ENCODE measurements at places on chromosomes 12 and 14.
A peak's percentile ranks its signal among the peaks of the same experiment; 100 is the strongest.

DNA sequence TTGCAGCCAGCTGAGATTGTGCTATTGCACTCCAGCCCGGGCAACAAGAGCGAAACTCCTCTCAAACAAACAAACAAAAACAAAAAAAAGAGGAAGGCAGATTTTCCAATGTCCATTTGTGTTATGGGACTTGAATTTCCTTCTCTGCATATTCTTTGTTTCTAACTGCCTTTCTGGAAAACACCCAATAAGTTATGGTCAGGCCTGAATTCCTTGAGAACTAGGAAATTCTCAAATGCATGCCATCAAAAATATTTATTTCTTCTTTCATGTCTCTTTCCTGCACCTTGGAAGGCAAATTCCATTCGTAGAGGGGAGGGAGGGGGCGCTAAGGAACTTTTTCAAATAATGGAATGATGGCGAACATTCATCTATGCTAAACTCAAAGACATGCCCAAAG, 117.6 kb upstream of the TMCC3 start:
- DNase-seq: no peak

- DNase-seq: no peak
These were observed 15.4 kb upstream of the IFI27L2 start for GRCh38 chr14:94144765-94145164.

DNA sequence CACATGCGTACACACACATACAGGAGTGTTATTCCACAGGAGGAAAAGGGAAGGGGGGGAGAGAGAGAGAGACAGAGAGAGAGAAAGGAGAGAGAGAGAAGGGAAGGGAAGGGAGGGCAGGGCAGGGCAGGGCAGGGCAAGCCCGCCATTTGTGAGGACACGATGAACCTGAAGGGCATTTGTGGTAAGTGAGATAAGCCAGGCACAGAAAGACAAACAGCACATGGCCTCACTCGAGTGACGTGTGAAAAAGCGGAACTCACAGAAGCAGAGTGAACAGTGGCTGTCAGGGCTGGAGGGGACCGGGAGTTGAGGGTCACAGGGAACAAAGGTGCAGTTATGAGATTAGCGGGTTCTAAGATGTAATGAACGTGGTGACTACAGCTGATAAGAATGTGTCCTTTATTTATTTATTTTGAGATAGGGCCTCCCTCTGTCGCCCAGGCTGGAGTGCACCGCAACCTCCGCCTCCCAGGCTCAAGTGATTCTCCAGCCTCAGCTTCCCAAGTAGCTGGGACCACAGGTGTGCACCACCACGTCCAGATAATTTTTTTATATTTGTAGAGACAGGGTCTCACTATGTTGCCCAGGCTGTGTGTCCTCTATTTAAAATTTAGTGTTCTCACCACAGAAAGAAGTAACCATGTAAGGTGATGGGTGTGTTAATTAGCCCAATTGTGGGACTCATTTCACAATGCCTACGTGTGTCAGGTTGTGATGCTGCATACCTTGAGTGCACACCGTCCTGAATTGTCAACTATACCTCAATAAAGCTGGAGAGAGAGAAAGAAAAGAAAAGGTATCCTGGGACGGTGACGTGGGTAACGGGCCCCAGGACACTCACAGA, 18.7 kb upstream of the FBRSL1 start:
- peak; percentile 29 for DNase-seq

- no peak for DNase-seq
These were observed 1277.0 kb downstream of the TMEM121 start for GRCh38 chr14:106803379-106803778.

DNA sequence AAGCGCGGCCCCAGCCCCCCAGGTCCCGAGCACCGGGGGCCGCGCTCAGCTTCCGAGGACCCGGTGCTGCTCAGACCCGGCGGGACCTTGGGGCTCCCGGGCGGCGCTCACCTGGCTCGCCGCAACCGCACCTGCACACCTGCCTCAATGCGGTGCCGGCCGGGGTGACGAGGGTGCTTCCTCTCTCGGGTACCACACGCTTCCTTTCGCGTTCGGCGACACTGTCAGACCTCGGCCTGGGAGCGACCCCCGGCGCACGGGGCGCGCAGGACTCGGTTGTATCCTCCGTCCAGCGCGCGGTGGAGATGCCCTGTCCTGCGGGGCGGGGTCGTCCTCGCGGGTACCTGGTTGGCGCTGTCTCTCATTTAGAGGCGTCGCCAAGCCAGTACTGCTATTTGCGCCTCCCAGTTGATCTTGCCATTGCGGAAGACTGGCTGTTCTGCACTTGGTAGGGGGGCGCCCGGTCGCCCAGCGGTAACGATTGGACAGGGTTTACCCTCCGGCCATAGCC, 718 bp downstream of the PACS2 start:
- no peak for DNase-seq

- no peak for DNase-seq
These were observed 4.3 kb upstream of the MYF6 start for GRCh38 chr12:80702889-80703805.

DNA sequence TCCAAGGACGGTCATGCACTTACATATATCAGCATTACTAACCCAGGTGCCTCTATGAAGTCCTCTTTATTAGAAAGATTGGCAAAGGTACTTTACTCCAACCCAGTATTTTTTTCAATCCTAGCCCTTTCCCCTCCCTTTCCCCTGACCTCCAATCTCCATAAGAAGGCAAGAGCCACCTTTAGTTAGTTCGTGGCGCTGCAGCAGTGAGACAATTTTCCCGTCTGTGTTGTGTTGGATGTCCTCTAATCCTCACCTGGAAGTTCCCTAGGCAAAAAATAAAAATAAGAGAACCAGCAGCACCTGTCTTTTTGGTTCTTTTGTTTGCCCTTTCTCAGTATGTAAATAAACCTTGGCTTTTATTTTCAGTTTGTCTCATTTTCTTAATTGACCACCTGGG, 439.6 kb upstream of the LRFN5 start:
- DNase-seq: no peak

DNA sequence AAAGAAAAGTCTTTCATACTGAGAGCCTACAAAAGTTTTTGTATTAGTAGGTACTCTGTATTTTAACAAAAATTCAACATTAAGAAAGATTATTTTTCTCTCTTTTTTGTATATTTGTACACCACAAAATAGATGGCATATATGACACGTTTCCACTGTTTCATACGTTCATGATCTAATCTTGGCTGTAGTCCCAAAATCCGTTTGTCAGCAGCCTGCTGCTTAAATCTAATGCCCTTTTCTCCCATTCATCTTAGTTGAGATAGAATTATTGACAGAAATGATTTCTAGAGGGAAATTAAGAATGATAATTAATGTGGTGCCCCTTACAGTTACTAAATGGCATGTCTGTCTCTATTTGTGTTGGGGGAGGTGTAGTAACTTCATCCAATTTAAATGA, 140.7 kb upstream of the NOVA1 start:
- no peak for DNase-seq

DNA sequence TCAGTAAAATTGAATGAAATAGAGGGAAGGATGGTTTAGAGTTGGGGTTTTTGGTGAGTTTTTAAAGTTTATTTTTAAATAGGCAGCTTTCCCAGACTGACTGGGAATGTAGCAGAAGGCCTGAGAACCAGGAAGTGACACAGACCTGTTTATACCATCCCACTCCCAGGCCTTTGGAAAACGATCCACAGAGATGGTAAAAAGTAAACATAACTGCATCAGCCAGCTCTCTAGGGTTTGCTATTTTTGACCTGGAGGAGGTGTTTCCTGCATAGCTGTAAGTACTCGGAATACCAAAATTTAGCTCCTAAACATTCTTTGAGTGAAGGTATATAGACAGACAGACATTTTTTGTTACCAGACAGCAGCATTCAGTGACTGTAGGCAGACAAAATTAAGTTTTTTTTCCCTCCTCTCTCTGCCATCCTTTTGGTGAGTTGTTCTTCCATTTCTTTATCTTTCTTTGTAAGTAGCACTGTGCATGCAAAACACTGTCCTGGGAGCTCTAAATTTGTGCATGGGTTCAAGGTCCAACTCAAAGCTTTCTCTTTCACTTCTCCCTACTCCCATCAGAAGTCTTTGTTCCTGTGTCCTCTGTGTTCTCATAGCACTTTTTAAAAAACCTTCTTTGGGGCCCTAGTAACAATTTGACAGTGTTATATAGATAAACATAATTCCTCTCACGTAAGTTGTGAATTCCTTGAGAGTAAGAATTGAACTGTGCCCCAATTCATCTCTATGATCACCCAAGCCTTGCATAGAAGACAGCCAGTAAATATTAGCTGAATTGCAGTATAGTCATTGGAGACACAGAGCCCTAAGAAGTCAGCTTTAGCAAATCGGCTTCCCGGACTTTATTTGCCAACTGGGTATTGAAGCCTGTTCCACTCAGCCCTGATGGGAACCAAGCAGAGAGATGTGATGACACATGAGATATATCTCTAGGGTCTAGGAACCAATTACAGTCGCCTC, 37.4 kb downstream of the SUSD6 start:
- no peak for DNase-seq

GRCh38 chr14:67577909-67578749, 21.9 kb downstream of the PIGH start:
- no peak for DNase-seq

- DNase-seq: no peak
These were observed 45.5 kb upstream of the BCL11B start for GRCh38 chr14:99317231-99318090.

GRCh38 chr14:44778604-44779003, 183.1 kb downstream of the KLHL28 start:
- no peak for DNase-seq

- no peak for DNase-seq
These were observed 3.0 kb upstream of the CRACR2A start for GRCh38 chr12:3755898-3756297.

DNA sequence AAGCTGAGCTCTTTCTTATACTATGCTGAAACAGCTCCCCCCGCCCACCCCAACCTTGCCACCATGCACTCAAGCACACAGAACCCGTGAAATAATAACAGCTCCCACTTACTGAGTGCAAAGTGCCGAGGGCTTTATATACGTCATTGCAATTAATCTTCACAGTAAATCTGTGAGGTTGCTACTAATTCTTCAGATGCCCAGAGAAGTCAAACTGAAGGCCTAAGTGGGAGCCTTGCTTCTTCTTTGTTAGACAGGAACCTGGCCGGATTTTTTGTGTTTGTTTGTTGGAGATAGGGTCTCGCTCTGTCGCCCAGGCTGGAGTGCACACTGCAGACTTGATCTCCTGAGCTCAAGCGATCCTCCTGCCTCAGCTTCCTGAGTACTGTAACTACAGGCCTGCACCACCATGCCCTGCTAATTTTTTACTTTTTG, 34.0 kb downstream of the VCPKMT start:
- no peak for DNase-seq

GRCh38 chr14:37655418-37655817, 60.0 kb downstream of the TTC6 start:
- no peak for DNase-seq
